ENCODE measurements at places on chromosomes 2 and 18.
A peak's percentile ranks its signal among the peaks of the same experiment; 100 is the strongest.

DNA sequence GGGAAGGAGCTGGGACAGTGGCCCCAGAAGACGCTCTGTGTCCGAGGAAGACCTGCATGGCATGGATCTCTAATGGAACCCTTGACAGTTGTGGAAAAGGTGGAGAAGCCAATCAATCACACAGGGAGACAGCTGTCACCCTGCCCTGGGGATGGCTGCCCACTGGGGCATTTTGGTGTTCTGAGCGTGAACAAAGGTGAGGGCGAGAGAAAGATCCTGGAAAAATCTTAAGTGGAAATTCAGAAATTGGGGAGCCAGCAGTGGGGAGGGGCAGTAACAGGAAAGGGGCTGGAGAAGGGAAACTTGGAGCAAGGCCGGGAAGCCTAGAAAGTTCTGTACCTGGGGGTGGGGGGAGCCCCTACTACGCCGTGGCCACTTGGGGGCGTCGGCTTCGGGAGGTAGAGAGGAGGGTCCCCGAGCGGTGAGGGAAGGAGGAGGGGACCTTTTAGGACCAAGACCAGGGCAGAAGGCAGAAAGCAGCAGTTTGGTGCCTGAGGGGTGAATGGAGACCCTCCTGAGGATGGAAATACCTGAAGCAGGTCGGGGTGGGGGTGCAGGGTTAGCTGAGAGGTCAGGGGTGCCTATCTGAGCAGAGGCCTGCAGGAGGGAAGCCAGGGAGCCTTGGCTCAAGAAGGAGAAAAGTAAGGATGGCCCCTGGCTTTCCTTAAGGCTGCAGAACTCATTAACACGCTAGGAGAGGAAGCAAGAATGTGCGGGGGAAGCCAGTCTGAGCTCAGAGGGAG is 30.0 kb downstream of the NGEF start:
- no peak for DNase-seq

- DNase-seq = no peak
These were observed 972.0 kb downstream of the DPP10 start for GRCh38 chr2:115414466-115414865.

DNA sequence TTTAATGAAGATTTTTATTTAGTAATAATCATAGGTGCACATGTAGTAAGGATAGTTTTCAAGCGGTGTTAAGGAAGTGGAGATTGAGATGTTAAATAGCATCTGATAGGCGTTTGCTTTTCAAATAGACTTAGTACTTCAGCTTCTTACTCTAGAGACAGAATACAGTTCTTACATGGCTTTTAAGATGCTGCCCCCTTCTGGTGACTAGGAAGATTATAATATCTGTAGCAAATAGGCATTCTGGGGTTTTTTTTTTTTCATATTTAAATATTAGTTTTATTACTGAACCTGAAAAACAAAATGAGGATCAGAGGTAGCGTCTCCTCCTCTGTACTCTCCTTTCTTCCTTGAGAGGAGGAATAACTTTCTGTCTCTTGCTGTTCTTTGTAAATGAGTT is 100.2 kb downstream of the AGAP1 start:
- DNase-seq = peak; percentile 83

DNA sequence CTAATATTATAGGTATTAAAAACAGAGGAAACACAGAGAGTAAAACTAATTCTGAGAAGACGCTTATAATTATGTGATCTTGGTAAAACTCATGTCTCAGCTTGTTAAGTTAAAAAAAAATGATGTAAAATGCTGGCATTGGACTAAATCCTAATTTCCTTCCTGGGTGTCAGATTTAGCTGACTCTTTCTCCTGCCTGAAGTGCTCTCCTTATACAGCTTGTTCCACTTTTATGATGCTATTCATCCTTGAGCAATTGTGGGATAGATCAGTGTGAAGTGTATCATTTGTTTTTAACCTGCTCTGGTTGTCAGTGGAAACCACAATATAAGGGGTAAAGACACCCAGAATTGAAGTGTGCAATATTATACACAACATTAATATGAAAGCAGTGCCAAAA is 84.9 kb downstream of the EFEMP1 start:
- no peak for DNase-seq

DNA sequence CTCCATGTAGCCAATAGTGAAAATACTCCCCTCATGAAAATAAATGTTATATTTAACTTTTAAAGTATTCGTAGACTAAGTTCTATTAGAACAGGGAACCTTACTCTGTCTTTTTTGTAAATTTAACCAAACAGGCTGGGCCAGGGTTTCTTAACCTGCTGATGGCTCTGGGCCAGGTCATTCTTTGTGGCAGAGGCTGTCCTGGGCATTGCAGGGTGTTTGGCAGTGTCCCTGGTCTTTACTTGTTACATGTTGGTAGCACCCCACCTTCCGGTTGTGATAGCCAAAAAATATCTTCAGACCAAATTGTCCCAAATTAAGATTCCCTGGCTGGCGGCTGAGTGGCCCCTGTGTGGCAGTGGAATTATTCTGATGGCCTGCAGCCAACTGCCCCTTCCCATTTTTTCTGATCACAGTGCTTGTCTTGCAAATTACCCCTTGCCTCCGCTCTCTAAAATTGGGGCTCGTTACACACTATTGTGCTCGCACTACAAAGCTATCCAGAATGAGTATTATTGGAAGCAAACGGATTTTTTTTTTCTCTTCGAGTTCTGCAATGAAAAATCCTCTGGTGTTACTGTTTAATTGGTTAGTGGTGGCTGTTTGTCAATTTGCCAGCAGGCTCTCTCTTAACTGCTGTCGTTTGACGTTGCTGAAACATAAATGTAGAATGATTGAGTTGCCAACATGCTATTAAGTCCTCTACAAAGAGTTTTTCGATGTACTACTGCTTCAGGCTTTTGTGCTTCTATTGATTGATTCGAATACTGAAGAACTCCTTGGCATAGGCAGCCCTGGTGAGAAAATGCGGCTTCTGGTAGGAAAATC is 216.9 kb downstream of the SH3RF3 start:
- no peak for DNase-seq

DNA sequence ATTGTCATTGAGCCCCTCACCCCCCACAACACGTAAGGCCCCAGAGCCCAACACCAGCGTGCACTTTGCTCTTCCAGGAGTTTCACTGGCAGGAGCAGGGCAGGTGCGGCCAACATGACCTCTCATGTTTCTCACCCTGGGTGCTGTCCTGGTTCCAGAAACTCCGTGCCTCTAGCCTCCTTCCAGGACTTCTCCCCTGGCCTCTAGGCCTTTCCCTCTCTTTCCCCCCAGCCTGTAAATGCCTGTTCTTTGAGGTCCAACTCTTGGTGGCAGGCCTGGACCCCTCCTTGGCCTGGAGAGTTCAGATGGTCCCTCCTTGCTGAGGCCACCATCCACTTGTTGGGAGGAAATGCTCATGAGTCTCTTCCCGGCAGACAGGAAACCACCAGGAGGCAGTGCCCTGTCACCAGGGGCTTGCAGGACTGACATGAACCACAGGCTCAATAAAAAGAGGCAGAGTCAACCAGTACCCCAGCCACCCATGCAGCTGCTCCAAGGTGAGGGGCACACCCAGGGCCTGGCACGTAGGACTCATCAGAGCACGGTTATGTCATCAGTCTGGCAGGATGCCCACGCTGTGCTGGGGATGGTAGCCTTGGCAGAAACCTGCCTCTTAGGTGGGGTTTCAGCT is 1.5 kb downstream of the MALL start:
- no peak for DNase-seq

DNA sequence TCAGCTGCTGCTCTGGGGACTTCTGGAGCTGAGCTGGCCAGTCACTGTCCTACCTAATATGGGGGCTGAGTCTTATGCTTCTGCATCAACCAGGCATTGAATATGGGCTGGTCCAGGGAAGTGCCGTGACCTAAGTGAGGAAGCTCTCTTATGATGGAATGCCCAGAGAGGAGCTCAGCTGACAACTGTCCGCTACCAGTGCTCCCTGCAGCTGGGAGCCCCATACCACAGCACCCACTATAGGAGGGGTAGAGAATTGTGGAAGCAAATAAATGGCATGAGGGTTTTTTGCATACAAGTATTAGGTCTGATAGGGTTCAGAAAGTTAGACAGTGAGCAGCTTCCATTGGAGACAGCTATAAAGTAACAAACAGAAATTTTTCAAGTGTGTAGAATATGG is 4.5 kb downstream of the TIMM21 start:
- DNase-seq = no peak

GRCh38 chr2:48114256-48114655 is 208.0 kb upstream of the FBXO11 start:
- no peak for DNase-seq

- DNase-seq = no peak
These were observed 514.7 kb upstream of the CDH7 start for GRCh38 chr18:65235966-65236624.

DNA sequence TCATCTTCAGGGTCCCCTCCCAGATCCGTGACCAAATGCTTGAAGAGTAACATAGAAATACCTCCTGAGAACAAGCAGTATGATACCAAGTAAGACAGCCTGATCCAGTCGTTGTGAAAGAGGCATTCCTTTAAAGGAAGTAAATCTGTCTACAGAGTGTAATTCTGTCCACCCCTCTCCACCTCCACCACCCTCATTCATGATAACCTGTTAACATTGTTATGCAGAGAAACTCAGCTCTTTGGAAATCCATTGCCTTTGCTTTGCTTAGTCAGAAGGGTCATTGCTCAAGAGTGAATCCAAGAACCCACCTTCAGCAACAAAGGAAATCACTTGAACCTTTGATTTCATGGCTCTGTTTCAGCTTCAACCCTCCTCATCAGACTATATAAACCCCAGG is 155.6 kb downstream of the CYP26B1 start:
- no peak for DNase-seq

- DNase-seq = no peak
These were observed 53.4 kb upstream of the LINC00305 start for GRCh38 chr18:64202210-64202836.

DNA sequence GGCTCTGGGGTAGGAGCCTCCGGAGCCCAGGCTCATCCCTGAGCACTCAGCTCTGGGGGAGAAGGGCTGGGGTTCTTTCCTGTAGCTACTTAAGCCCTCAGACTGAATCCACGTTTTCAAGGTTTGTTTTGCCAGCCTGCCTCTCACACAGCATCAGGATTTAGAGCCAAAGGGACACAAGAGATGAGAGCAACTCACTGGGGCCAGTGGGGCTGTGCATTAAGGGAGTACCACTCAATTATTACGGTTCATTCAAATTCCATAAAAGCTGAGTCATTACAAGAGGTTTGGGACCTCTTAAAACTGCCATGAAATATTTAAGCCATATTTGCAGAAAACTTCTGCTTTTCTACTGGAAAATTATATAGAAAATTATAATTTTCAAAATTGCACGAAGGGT is 17.1 kb upstream of the SNED1 start:
- DNase-seq = no peak

GRCh38 chr2:209525331-209525730 is 101.5 kb downstream of the MAP2 start:
- no peak for DNase-seq

DNA sequence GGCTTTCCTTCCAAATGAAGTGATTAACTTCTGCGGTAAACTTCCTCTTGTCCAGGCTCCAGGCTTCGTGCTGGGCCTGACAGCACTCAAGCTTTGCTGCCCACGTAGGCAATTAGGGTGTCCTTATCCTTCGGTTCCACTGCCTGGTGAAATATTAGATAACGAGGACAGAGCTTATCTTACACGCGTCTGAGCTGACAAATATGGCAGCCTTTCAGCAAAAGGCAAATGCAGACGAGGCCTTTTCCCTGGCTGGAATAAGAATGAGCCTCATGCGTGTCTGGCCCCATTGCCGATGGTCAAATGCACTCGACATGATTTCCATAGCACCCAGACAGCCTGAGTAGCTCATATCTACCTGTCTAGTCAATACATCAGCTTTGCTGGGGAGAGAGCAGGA is 141.5 kb downstream of the FAM210A start:
- no peak for DNase-seq

- no peak for DNase-seq
These were observed 873.0 kb downstream of the CPS1 start for GRCh38 chr2:211429256-211429920.

GRCh38 chr2:84815146-84815545 is 65.7 kb downstream of the TRABD2A start:
- no peak for DNase-seq

DNA sequence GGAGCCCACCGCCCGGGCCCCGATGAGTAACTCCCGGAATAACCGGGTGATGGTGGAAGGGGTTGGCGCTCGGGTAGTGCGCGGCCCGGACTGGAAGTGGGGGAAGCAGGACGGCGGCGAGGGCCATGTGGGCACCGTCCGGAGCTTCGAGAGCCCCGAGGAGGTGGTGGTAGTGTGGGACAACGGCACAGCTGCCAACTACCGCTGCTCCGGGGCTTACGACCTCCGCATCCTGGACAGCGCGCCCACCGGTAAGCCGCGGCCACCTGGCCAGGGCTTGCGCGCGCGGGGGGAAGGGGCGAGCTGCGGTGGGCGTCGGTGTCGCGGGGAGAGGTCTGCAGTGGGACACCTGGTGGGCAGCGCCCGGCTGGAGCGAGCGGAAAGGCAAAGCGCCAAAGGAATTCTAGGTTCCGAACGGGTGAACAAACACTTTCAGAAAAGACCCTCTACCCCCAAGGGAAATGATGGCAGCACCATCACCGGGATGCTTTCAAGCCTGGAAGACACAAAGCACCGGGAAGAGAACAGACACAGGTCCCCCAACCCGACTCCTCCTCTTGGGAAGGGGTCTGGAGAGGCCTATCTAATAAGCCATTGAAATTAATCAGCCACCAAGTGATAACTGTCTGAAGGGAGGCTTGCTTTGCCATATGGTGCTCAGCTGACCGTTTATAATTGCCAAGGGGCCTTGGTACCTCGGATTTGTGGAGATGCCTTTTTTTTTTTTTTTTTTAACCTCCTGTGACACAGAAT is 1.1 kb downstream of the MIB1 start:
- peak; percentile 8 for DNase-seq

DNA sequence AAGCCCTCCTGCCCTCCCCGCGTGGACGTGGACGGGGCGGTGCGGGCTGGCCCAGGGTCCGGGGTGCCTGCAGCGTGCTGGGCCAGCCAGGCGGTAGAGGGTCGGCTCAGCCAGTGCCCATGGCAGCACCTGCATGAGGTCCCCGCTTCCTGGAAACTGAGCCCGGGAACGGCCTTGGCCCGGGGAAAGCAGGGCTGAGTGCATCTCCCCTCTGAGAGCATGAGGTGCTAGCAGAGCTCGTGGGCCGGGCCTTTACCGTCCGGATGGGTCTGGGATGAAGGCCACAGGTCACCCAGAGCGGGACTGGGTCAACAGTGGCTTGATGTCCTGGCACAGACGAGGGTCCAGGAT is 39.8 kb downstream of the TSHZ1 start:
- DNase-seq = no peak

GRCh38 chr2:71689393-71689792 is 236.0 kb downstream of the DYSF start:
- no peak for DNase-seq

GRCh38 chr18:68480196-68480595 is 234.7 kb downstream of the TMX3 start:
- DNase-seq = no peak

GRCh38 chr18:62196980-62197379 is 9.9 kb downstream of the RELCH start:
- no peak for DNase-seq

GRCh38 chr2:9326975-9327374 is 96.4 kb downstream of the ITGB1BP1 start:
- DNase-seq = no peak

DNA sequence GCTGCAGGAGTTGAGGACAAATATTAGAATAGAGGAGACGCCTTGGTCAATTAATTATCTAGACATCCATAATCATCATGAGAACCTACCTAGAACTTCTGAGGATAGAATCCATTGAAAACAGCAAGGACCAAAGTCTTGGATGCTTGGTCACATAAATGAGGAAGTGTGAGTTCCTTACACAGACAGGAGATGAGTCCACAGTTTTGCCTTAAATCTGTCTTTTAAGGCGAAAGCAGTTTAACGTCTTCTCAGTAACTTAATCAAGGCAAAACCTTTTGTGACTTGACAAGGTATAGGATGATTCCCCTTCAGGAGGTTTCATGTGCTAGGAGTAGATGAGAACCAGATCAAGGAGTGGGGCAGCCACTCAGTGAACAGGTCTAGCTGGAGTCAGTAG is 1783.2 kb upstream of the CELF4 start:
- DNase-seq = no peak

Measured in ACHN (cell line).